Hematopoietic multipotent progenitor cell treated with erythropoietin and hydrocortisone succinate and interleukin-3 and kit ligand, for 8 days (in vitro differentiated cells): ENCODE measurements at places on chromosomes 4 and X.

DNA sequence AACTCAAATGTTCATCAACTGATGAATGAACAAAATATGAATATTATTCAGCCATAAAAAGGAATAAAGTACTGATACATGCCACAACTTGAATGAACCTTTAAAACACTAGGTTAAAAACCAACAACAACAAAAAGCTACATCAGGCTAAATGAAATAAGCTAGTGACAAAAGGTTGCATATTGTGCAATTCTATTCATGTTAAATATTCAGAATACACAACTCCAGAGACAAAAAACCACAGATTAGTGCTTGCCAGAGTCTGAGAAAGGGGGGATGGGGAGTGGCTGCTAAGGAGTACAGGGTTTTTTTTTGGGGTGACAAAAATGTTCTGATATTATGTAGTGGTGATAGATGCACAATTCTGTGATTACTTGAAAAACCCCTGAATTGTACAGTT lies 58.5 kb downstream of the HAUS3 start:
- no peak for DNase-seq

- DNase-seq, result no peak
Measured at GRCh38 chr4:73707269-73707875, 33.0 kb upstream of the CXCL8 start.

GRCh38 chr4:41525129-41525528 lies 12.8 kb upstream of the LIMCH1 start:
- no peak for DNase-seq

DNA sequence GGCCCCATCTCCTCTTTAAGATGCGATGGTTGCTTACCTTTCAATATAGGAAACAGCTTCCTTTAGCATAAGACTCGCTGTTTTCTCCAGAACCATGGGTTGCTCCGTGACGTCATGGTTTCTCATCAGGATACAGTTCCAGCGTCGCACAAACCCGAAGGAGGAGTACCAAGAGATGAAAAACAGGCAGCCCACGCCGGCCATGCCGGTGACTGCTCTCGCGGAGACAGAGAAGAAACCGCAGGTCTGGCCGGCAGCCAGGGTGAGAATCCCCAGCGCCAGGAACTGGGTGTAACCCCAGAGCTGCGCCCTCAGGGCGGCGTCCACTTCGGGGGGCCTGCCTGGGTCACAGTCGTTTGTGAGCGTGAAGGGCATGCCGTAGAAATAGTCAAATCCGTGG lies 11.4 kb downstream of the ARSD start:
- no peak for DNase-seq

GRCh38 chr4:6395466-6396228 lies 76.8 kb downstream of the PPP2R2C start:
- no peak for DNase-seq

- peak; percentile 5 for DNase-seq
Measured at GRCh38 chr4:142485452-142485851, 360.6 kb downstream of the INPP4B start.

DNA sequence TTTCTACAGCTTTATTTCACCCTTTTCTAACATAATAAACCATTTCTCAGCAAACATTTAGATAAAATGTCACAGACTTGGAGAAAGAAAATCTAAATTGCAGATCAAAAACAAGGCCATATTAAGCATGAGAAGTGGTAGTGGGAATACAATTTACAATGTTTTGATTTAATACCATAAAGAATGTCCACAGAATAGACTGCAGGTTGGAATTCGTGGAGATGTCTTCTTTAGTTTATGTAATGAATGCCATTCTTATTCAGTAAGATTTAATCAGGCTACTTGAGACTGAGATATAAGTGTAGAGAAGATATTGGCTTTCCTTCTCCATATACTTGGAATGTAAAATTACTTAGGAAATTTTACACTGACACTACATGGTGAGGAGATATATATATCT lies 91.9 kb upstream of the ZFP42 start:
- DNase-seq, result no peak

GRCh38 chr4:87399148-87399547 lies 8.2 kb upstream of the HSD17B11 start:
- DNase-seq, result no peak

- DNase-seq, result no peak
Measured at GRCh38 chr4:173666-174314, 49.5 kb downstream of the ZNF718 start.

DNA sequence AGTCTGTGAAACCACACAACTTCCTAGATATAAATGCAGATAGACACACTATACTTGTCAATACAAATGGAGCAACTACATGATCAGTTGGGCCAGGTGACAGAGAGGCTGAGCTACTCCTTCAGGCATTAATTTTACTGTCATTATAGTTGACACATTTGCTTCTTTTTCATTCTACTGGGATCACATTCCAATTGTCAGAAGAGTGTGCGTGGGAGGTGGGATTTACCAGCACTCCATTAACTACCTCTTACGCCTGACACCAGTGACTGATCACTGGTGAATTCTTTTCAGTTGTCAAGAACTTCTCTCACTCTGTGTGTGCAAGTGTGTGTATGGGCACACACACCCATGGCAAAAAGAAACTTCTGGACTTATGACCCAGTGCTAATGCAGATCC lies 94.2 kb upstream of the DIAPH2 start:
- DNase-seq, result no peak

- DNase-seq, result no peak
Measured at GRCh38 chr4:71361476-71361875, 22.7 kb downstream of the SLC4A4 start.

- no peak for DNase-seq
Measured at GRCh38 chrX:115531818-115532403, 29.1 kb upstream of the PLS3 start.

- DNase-seq, result no peak
Measured at GRCh38 chr4:16521156-16521915, 295.1 kb upstream of the TAPT1 start.

GRCh38 chrX:57379296-57379695 lies 92.8 kb downstream of the FAAH2 start:
- DNase-seq, result no peak

DNA sequence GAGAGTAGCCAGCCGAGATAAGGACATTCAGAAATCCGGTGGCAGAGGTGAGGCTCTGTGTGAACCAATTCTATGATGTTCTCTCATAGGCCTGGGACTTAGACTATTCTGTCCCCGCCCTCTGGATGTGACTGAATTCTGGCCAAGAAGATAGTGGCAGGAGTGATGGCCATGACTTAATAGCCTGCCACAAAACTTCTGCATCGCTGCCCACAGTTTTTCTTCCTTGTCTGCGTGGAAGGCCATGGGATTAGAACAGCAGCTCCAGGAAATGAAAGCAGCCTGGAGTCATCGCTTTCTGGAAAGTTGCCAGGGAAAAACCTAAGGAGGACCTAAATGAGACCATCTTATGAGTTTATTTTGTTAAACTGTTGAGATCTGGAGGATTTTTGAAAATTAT lies 134.7 kb downstream of the F11 start:
- DNase-seq, result no peak

DNA sequence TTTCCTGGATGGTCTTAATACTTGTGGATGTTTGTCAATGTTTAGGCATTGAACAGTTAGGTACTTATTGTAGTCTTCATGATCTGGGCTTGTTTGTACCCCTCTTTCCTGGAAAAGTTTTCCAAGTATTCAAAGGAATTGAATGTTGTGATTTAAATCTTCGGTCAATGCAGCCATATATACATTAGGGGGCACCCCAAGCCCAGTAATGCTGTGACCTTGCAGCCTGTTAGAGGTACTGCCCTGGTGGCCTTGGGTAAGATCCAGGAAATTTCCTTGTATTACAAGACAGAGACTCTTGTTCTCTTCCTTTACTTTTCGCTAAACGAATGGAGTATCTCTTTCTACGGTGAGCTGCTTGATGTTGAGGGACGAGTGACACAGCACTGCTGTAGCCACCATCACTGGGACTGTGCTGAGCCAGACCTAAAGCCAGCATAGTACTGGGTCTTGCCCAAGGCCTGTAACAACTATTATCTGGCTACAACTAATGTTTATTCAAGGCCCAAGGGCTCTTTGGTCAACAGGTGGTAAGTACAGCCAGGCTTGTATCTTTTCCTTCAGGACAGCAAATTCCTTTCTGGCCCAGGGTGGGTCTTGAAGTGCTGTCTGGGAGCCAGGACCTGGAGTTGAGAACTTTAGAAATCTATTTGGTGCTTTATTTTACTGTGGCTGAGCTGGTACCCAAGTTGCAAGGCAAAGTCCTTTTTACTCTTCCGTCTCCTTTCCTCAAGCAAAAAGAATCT lies 118.3 kb upstream of the ATOH1 start:
- peak; percentile 5 for DNase-seq

- DNase-seq, result peak; percentile 12
Measured at GRCh38 chrX:68808686-68809357, 20.0 kb upstream of the EFNB1 start.

DNA sequence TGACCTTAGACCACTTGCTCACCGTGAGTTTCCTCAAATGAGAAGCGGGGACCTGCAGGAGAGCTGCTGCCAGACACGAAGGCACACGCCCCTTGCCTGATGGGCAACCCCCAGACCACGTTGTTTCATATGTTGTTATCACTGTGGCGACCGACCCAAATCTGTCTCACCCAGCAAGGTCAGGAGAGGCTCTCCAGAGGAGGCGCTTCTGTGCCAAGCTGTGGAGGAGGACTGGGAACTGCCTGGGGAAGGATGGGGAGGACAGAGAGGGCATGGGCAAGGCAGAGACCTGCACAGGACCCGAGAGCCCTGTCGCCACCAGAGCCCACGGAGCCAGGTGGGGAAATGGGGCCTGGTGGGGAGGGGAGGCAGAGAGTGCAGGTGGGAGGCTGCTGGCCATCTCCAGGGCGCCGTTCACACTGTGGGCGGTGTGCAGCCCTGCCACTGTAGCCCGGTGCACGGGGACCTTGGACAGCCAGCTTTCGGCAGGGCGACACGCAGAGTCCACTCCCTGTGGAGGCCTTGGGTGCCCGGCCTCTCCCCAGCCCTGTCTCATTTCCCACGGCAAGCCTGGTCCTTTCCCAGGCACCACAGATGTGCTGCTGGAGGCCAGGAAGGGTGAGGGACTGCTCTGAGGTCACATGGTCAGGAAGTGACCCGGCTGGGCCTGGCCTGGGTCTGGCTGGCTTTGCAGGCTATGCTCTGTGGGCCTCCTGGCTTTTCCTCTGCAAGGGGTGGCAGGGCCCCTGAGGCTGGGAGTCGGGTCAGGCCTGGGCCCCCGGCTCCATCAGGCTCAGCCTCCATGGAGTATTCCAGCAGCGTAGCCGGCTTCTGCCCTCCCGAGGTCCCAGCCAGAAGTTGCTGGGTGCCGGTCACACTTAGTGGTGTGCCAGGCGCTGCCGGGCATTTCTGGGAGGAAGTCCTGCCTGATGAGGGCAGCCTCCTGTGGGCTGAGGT lies 3.2 kb downstream of the HTRA3 start:
- DNase-seq, result no peak

- peak; percentile 37 for DNase-seq
Measured at GRCh38 chr4:55358668-55359067, 12.6 kb downstream of the SRD5A3 start.

DNA sequence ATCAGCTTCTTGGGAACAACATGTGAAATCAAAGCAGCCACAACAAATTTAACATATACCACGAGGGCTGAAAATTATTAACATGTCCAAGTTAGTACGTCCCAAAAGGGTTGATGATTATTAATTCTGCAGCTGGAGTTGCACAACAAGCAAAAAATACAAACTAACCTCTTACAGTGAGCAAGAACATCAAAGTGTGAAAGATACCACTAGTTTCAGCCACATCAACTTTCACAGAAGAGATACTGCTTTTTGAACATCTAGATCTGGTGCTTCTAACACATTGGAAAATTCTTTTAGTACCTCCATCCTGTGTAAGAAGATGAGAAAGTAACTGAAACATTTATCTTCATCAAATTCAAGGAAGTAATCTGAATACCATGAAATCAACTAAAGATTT lies 334.1 kb downstream of the PCDH7 start:
- DNase-seq, result no peak

DNA sequence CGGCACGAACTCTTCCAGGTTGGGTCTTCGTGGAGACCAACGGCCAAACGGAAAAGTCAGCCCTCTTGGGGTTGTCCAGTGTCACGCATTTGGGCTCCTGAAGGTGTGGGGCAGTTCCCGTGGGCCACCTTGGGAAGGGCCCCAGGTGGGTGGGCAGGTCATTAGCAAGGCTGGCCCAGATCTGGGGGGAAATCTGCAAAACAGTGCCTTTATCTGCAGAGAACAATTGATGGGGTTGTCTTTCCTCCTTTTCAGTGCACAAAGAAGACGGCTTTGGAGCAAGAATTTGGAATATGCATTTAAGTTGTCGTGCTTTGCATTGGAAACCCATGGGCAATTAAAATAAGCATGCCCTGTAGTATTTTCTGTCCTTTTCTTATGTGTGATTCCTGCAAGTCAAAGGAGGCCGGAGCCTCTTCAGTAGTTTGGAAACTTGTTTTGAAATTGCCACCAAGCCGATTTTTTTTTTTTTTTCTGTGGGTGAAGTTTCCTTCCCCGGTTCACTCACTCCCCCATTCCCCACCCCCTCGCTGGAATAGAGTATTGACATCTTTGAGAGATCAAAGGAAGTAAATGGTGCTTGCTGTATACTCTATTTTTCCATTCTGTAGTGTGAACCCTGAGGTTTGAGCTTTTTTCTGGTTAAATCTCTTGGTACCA lies 9.8 kb downstream of the ZIC3 start:
- no peak for DNase-seq

GRCh38 chr4:47482326-47482725 lies 2.7 kb upstream of the ATP10D start:
- DNase-seq, result no peak

DNA sequence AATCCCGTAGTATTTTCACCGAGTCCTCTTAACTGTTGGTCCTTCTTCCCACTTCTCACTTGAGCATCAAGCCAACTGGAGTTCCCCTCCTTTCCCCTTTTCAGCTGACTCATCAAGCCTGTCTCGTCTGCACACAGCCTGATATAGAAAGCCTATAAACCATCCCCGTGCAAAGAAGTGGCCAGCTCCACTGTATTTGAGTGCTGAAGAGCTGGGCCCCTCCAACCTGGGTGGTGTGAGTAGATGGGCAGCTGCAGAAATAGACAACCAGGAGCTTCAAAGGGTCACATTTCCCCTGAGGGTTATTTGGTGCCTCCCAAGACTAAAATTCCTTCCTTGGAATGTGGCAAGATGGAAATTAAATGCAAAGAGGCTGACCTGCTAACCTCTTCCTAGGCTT lies 199.7 kb downstream of the HS6ST2 start:
- DNase-seq, result no peak

- DNase-seq, result no peak
Measured at GRCh38 chr4:88251924-88252323, 32.4 kb downstream of the PPM1K start.

GRCh38 chr4:89101256-89102161 lies 9.8 kb upstream of the TIGD2 start:
- no peak for DNase-seq

- DNase-seq, result peak; percentile 62
Measured at GRCh38 chrX:154372612-154373022, 1.8 kb downstream of the FLNA start.

GRCh38 chr4:149999485-150000074 lies 78.7 kb upstream of the DCLK2 start:
- peak; percentile 45 for DNase-seq

DNA sequence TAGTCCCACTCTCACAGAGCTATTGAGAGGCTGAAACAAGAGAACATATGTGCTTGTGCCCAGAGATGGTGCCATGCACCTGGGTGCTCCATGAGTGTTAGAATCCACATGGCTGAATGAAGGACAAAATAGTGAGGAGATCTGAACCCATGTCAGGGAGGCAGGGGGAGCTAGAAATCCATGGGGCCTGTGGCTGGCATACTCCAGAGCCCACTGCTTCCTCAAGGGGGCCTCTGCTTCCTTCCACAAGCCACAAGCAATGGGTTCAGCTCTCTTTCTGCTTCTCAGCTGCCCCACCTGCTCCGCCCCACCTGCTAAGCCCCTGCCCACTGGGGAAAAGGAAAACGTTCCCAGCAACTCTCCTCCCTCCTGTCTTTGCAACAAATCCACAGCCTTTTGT lies 46.1 kb downstream of the PJA1 start:
- DNase-seq, result no peak
